ENCODE measurements at places on chromosomes 7 and 10.

GRCh38 chr7:85583131-85583953, 396.5 kb upstream of the SEMA3D start:
- DNase-seq = no peak

- DNase-seq = no peak
Measured at GRCh38 chr7:132345543-132346129, 230.6 kb downstream of the PLXNA4 start.

- no peak for DNase-seq
Measured at GRCh38 chr10:102945962-102946361, 27.9 kb downstream of the CNNM2 start.

- no peak for DNase-seq
Measured at GRCh38 chr7:116708248-116708647, 36.3 kb downstream of the MET start.

GRCh38 chr10:26311383-26311940, 94.9 kb downstream of the GAD2 start:
- DNase-seq = no peak

GRCh38 chr7:132571970-132572369, 4.3 kb downstream of the PLXNA4 start:
- DNase-seq = no peak

DNA sequence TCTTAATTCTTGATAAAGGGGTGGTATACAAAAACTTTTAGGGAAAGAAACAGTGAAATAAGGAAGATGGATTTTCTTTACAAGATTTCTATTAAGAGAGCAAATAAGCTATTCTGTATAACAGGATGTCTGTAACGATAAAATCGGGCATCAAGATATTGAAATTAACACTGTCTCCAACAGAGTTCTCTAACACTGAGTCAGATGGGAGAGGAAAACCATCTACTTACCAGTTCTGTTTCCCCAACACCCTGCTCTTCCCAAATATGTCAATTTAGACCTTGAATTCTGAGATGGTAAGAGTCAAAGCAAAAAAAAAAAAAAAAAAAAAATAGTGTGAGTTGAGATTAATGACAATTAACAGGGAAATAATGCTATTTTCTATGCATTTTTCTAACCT, 23.0 kb downstream of the SMURF1 start:
- DNase-seq = no peak

GRCh38 chr10:53543410-53543809, 770.8 kb upstream of the MBL2 start:
- no peak for DNase-seq

GRCh38 chr10:74451127-74451829, 300.3 kb downstream of the ADK start:
- no peak for DNase-seq

- no peak for DNase-seq
Measured at GRCh38 chr10:69073026-69073425, 14.9 kb upstream of the SRGN start.

DNA sequence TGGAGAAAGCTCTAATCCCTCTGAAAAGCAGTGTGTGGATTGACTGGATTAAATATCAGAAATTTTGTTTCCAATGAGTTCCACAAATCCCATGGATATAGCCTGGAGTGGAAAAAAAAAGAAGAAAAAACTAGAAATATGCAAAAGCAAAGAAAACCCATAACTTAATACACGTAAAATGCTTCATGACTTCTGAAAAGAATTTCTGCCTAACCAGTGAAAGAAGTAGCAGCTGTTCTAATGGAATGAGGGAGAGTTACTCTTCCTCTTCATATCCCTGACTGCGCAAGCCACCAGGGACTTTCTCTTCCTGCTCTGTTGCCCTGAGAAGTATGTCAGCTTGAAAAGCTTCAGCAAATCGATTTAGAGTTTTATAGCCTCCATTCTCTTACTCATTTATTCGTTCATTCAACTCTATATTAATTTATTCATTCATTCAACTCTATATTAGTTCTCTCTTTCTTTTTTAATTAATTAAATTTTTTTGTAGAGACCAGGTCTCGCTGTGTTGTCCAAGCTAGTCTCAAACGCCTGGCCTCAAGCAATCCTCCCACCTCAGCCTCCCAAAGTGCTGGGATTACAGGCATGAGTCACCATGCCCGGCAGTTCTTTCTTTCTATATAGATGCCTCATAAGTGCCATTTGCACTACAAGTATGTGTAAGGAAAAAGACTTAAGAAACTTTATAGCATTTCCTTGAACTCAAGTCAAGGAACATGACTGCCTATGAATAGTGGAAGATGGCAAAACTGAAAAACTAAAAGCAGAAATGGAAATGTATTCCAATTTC, 447.3 kb upstream of the NRP1 start:
- no peak for DNase-seq

DNA sequence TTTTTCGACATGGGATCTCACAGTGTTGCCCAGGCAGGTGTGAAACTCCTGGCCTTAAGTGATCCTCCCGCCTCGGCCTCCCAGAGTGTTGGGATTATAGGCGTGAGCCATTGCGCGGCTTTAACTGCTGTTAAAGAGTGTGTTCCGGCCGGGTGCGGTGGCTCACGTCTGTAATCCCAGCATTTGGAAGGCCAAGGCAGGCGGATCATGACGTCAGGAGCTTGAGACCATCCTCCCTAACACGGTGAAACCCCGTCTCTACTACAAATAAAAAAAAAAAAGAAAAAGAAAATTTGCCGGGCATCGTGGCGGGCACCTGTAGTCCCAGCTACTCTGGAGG, 1.1 kb downstream of the RABGEF1 start:
- DNase-seq = no peak

GRCh38 chr7:142476077-142476476, 218.2 kb upstream of the PRSS58 start:
- no peak for DNase-seq

DNA sequence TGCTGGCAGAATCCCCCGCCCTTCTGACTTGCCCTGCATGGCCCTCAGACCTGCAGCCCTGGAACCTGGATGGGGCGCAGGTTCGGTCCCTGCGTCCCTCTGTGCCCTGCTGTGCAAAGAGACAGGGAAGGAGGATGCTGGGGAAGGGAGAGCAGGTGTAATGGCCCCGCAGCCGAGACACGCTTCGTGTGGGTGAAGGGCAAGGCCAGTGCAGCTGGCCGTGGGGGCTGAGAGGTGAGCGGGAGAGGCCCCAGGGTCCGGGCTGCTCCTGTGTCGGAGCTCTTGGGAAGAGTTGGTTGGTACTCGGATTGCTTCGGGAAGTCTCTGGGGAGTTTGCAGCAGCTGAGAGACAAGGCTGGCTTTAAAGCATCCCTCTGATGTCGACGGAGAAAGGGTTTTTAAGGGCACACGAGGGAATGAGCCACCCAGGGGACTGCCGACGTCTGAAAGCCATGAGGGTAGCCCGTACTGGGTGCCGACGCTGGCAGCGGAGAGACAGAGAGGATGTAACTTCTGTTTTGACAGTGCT, 6.5 kb downstream of the ELFN1 start:
- DNase-seq = no peak

- no peak for DNase-seq
Measured at GRCh38 chr7:29090836-29091601, 55.3 kb downstream of the CPVL start.

DNA sequence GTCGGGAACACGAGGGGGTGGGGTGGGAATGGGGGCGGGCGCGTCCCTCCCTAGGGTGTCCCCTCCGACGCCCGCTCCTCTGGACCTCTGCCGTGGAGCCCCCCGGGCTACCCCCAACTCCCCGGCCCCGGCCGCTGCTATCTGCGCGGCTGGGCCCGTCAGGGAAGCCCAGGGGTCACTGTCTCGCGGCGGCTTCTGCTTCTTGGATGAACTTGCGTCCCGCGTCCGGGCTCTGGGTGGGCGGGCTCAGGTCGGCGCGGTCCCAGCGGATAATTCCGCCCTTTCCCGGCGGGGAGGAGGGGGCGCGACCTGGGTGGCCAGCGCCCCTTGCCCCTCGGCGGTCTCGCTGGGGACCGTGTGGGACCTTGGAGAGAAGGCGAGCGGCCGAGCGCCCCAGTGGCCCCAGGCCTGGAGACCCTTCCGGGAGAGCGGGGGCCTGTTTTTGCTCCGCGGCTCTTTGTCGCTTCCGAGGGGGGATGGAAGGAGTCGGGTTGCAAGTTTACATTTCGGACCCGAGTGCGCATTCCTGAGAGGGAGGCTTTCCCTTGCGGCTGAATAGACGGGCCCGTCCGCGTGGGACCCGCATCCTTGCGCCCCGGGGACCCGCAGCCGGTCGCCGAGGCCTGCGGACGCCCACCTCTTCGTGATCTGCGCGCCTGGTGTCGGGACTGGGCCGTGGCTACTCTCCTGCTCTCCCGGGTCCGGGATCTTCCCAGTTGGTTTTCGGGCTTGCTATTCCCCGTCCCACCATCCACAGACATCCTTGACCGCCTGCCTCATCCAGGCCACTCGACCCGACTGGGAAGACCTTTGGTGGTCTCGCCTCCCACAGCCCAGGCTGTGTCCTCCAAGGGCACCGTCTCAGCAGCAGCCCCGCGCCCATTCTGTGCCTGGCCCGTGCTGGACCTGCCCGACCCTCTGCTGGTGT, 812 bp downstream of the DOCK1 start:
- no peak for DNase-seq

- DNase-seq = no peak
Measured at GRCh38 chr7:129748356-129749109, 137.0 kb downstream of the NRF1 start.

GRCh38 chr7:21146642-21147423, 281.1 kb upstream of the SP4 start:
- no peak for DNase-seq

DNA sequence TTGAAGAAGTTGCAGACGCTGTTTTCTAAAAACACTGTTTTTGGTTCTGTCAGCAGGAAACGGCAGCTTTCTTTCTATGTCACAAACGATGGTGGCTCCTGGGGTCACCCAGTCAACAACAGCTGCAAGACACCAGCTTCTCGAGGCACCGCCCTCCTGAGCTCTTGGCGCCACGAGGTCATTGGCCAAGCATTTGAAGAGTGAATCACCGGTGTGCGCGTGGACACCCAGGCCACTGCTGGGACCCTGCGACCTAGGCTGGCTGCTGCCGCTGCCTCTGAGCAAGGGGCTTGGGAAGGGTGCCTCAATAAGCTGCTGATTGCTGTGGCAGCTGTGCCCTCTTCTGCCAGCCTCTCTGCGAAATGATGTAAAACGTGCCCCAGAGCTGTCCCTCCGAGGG, 22.5 kb upstream of the VIPR2 start:
- no peak for DNase-seq

- no peak for DNase-seq
Measured at GRCh38 chr10:109774121-109774440, 149.2 kb downstream of the XPNPEP1 start.

DNA sequence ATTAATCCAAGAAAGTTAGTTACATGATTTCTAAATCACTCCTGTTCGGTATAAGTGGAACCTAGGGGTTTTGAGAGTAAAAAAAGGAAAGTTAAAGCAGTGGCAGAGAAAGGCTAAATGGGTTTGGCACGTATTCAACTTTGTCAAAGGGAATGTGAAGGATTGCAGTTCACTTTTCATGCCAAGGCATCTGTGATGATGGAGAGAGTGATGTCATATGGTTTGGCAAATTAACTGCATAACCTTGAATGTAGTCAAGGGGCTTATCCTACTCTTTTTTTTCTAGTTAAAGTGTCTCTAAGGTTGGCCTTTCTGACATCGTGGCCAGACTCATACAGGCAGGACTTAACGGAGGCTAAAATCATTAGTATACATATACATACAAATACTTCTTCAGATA, 277.8 kb downstream of the EXOC4 start:
- no peak for DNase-seq

DNA sequence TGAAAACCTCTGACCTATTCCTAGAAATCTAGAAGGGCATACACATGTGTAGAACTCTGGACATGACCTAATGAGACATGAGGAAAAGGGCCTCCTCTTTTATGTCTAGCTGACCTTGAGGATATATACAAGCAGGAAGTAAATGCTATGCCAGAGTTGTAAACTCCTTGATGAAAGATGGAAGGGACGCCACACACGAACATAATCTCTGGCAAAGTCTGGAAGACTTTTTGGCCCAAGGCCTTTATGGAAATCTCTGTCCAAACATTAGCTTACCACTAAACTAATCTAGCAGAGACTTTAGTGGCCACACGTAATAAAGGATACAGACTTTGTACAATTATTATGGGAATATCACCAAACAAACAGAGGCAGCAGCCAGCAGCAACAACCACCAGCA, 138.1 kb upstream of the THSD7A start:
- DNase-seq = no peak

GRCh38 chr7:73635428-73636200, 11.3 kb upstream of the MLXIPL start:
- DNase-seq = no peak

DNA sequence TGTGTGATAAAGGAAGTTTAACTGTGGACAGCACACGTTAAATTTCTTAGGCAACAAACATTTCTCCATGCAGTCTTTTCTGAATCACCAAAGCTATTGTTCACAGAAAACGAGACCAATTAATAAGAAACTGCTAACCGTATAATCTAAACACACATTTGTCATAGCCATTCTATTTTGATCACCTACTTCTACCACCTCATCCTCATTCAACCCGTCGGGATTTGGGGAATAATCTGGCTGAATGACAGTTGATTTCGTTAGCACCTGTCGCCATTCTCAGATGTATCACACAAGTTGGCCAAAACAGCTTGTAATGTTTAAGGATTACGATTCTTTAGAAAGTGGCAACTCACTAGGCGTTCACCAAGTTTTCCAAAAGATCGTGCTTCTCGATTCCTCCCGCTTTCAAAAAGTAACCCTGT, 1.2 kb downstream of the EZH2 start:
- DNase-seq = no peak

DNA sequence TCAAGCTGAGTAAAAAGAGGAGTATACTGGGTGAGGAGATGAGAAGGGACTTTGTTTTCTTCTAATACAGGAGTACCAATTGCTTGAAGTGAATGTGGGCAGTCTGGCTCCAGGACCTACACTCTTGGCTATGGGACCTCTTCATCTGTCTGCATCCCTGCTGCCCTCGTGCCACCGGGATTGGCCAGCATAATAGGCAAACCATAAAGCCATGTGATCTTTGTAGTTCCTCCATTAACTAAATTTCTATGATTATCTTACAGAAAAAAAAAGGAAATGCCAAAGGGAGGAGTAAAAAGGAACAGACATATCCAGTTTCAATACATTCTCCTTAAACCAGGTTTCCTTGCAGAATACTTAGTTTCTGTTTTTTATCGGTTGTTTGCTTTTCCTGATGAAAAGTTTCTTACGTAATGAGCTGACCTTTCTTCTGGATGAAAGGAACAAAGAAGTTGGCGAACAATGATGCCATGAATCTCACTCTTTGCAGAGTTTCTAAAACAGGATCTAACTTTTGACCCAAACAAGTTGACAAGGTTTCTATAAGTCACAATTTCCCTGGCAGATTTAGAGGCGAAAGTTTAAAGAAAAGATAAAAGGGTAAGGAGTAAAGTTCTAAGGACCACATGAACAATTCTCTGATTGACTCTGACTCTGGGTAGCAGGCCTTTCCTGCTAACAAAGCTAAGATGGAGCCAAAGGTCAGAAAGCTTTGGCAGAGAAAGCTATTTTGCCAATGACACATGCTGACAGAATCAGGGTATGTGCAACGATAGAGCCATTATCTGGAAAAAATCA, 54.1 kb downstream of the LAMB1 start:
- no peak for DNase-seq
